T-cell (primary cell): ENCODE measurements at places on chromosomes 12 and 14.

GRCh38 chr12:42564556-42564955 lies 25.0 kb downstream of the PRICKLE1 start:
- DNase-seq, result no peak

DNA sequence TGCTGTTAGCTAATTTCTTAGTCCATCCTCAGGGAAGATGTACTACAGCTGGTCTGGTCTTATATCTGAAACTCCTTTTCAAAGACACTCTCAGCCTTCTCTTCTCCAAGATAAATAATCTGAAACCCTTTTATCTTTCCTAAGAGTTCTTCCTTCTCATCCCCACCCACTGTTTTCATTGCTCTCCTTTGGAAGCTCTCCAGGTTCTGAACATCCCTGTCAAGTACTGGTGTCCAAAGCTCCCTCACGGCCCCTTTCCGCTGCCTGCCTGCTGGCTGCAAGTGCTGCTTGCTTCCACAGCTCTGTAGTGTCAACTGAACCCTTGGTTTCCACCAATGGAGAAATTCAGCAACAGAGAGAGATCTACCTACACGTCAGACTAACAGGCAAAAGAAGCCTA lies 6.6 kb upstream of the SLC6A13 start:
- no peak for DNase-seq

DNA sequence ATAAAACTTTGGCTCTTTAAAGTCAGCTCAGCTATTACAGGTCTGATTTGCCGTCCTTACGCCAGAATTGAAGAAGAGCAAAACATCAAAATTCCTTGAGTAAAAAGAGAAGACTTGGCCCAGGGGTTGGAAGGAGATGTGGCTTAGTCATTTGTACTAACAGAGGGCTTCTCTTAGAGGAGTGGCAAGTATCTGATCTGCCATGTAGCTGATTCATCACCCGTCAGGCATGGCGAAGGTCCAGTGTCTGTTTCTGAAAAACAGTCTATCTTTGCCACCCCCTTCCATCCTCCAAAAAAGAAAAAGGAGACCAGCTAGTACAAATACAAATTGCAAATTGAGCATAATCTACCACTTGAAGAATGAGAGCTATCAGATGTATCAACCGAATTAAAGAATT lies 91.9 kb downstream of the RAD52 start:
- no peak for DNase-seq

GRCh38 chr14:91229743-91230200 lies 14.7 kb downstream of the GPR68 start:
- peak; percentile 89 for DNase-seq

DNA sequence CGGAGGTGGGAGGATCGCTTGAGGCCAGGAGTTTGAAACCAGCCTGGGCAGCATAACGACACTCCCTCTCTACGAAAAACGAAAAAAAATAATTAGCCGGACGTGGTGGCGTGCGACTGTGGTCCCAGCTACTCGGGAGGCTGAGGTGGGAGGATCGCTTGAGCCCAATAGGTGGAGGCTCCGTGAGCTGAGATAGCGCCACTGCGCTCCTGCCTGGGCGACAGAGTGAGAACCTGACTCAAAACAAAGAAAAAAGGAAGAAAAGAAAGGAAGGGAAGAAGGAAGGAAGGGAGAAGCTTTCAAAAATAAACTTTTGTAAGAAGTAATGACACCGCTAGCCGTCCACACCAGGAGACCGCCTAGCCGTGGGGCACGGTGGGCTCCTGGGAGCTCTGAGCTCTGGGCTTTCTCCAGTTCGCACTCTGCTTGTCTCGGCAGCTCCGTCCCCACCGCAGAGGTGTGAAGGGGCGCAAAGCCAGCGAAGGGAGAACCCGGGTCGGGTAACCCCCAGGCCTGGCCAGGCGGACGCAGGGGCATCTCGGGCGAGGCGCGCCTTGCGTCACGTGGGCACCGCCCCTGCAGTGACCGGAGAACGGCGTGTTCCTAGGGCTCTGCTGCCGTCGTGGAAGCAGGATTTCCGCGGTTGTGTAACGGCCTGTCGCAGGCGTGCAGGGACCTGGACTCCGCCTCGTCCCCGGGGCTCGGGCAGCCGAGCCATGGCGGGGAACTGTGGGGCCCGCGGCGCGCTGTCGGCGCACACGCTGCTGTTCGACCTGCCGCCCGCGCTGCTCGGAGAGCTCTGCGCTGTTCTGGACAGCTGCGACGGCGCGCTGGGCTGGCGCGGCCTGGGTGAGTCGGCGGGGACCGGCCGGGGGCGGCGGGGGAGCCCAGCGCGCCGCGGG lies at the start of gene IRAK3:
Gene IRAK3 (plus strand): TSS at position 631 of the 902 bp plus-strand sequence. CDS start 86 bp downstream, at position 717.
- no peak for DNase-seq

DNA sequence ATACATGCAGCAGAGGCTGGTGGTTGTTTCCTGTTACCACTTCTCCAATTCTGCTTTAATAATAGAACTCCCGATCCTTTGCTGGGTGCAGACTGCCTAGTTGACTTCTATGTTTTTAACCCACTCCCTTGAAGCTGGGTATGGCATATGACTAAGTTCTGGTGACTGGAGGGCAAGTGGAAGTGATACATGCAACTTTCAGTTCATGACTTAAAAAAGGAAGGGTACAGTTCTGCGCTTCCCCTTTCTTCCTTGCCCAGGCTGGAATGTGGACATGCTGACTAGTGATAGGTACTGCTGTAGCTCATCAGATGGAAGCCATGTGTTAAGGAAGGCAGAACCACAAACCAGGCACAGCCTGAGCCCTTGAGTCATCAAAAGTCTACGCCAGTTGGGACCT lies 2.4 kb upstream of the A2M start:
- DNase-seq, result no peak

DNA sequence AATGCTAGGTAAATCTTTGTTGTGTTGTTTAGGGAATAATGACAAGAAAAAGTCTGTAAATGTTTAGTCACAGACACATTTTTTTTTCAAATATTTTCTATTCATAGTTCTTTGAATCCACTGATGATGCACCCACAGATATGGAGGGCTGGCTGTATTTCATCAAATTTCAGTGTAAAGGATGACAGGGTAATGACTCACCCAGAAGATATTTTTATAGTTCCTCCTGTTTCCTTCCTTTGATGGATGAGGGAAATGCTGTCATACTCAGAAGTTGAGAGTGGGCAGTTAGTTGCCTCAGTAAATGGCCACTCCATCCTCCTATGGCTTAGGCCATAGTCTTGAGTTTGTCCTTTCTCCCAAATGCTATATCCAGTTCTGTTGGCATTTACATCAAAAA lies 76.9 kb upstream of the REP15 start:
- no peak for DNase-seq

DNA sequence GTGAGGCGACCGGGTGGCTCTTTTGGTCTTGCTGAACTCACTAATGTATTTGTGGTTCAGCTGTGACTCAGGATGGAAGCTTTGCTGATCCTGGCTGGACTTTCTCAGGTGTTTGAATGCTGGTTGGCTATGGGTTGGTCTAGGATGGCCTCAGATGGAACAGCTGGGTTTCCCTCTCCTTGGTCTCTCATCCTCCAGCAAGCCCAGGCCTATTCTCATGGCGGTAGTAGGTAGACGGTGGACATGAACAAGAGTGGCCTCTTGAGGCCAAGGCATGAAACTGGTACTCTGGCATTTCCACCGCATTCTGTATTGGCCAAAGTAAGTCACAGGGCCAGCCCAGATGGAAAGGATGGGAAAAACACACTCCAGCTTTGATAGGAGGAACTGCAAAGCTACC lies 11.8 kb upstream of the POLR3B start:
- no peak for DNase-seq

DNA sequence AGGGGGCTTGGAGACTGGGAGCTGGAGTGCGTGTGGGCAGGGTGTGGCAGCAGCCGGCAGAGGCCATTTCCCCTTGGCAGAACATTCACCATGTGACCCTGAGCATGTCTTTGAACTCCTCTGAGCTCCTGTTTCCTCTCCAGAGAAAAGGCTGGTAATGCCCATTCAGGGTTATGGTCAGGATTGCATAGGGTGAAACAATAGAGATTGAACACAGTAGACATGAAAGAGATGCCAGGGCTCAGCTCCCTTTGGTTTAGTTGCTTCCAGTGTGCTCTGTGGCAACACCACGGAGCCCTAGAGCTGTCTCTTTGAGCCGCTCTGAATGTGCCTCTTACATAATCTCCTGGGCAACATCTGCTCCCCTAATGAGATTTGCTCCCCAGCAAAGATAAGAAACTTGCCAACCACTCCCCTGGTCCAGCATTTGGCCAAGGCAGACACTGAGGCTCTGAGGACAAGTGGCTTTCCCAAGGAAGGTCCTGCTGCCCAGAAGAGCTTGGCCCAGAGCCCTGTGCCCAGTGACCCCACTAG lies 4.6 kb downstream of the IFI27 start:
- no peak for DNase-seq

GRCh38 chr12:39572551-39572950 lies 47.1 kb downstream of the ABCD2 start:
- no peak for DNase-seq

DNA sequence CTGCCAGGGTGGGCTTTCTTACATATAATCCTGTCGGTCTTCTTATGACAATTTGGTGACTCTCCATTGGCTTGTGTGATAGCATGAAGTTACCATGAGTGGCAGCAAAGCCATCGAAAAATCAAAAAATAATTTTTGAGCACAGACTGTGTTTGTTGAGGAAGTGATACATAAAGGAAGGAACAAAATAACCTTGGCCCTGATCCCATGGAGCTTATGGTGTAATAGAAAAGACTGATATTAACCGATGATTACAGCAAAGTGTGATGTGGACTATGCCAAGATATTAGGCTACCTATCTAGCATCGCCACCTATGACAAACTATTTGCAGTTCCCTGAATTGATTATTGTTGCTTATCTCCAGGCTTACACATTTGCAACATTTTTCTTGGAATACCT lies 383.2 kb downstream of the AEBP2 start:
- DNase-seq, result no peak

- no peak for DNase-seq
These were observed 244.1 kb downstream of the AEBP2 start for GRCh38 chr12:19683178-19683927.

DNA sequence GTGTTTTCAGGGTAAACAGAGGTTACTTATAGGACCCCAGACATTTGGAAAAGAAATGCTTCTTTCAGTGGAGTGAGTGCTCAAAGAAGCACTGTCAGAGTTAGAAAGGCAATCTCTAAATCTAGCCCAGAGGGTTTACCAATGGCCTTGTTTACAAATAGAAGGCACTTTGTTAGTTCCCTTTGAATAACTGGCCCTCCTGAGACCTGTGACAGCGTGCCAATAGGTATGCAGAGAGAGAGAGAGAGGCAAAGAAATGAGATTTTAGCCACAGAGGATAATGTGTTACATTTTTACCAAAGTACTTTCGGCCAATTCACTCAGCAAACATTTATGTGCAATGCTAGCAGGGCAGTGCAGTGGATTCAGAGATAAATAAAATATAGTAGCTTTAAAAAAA lies 41.9 kb downstream of the TPH2 start:
- no peak for DNase-seq

DNA sequence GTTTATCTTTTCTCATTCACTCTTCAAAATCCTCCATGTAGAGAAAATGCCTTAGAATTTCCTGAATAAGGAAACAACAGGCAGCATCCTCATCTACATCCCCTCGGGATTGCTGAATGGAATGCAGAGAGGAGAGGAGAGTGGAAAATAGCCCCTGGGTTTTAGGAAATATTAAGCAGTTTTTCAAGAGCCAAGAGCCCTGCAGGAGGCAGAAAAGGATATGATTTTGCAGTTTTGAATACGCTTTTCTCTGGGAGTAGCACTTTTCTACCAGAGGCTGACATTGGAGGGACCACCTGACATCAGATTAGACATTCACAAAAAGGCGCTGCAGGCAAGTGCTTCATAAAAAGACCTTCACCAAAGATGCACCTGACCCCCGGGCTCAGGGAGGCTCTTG lies 362.2 kb upstream of the SFSWAP start:
- no peak for DNase-seq

- DNase-seq, result no peak
These were observed 22.3 kb upstream of the ELK3 start for GRCh38 chr12:96171905-96172304.

DNA sequence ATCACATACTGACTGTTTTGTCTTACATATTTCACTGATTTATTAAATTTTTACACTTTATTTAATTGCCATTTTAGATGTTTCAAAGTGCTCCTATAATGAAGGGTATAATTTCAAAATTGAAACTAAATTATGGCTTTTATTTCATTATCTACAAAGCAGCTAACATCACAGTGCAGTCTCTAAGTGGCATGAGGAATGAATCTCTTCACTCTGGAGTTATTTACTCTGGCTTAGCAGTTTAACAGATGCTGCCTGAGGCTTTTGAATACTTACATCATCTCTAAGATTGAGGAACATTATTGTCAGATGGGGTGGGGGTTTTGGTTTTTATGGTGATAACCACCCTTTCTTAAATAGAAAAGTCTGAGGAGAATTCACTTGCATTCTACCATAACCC lies 386.4 kb downstream of the TRHDE start:
- no peak for DNase-seq

- no peak for DNase-seq
These were observed 91.3 kb upstream of the PLEKHA5 start for GRCh38 chr12:19038209-19038608.

GRCh38 chr14:90299408-90299807 lies 32.3 kb downstream of the NRDE2 start:
- no peak for DNase-seq

DNA sequence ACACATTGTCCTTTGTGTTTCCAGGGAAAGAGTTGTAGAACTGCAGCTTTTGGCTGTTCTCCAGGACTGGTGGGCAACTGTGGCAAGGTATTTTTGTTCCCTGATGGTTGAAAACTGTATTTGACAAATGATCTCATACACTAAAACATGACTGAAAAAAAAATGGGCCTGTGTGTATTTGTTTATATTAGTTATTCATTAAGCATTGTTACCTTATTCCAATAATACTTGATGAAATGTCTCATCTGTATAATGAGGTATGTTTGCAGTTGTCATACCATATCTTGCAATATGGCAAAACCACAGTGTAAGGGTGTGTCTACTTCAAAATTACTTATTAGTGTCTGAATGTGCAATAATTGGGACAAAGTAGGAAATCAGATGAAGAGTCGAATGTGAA lies 479.4 kb upstream of the NOVA1 start:
- DNase-seq, result no peak

DNA sequence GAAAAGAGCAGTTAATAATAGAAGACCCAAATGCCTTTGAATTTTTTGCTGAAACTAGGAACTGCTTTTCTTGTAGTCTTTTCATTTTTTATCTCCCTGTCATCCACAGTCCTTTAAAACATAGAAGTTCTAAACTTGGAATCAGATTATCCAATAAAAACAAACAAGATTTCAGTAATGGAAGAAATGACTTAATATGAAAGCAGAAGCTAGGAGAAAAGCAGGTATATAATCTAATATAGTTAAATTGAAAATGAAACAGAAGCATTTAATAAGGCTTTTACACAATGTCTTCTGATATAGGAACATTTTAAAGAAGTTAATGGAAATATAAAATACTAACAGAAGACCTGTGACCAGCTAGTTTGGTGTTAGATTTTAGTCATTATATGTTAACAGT lies 26.5 kb downstream of the PPP1R12A start:
- no peak for DNase-seq

GRCh38 chr14:29220566-29220965 lies 454.0 kb downstream of the FOXG1 start:
- DNase-seq, result no peak

DNA sequence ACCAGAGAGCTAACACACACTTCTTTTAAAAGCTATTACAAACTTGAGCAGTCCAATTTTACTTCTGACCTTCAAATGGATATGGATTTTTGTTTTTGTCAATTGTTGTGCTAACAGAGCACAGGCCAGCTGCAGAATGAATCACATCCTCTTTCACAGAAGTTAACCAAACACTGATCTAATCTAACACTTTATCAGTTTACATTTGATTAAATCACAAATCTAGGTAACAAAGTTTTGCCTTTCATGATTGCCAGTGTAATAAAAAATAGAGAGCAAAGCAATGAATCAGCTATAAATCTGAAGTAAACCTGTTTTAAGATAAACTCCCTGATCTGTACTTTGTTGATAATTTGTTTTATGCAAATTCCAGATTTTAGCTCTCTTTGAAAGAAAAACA lies 273.1 kb upstream of the RGS6 start:
- no peak for DNase-seq
